Left kidney (tissue), 8 donors: ENCODE measurements at places on chromosomes 11 and 22. TPM values are rescaled to one million over a fixed set of nuclear protein-coding genes. Genes with fewer than 3 reads are reported as not detected.
A peak's percentile ranks its signal among the peaks of the same experiment; 100 is the strongest.

The ZNF214 gene
- polyA plus RNA-seq: 14.0 TPM

DNA sequence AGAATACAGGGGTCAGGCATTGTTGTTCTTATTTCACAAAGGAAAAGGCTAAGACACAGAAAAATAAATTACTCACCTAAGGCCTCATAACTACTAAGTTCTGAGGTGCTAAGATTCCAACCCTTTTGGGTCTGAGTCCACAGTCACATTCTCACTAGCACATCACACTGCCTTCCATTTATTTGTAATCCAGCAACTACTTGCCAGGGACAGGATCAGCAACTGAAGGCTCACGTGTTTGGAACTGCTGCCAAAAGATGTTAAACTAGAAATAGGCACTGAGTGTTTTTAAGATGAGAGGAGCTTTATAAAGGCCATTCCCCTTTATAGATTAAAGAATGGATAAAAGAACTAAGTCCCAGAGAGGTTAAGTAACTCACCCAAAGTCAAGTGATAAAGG is 58.0 kb downstream of the CADM1 start:
- no peak for DNase-seq

DNA sequence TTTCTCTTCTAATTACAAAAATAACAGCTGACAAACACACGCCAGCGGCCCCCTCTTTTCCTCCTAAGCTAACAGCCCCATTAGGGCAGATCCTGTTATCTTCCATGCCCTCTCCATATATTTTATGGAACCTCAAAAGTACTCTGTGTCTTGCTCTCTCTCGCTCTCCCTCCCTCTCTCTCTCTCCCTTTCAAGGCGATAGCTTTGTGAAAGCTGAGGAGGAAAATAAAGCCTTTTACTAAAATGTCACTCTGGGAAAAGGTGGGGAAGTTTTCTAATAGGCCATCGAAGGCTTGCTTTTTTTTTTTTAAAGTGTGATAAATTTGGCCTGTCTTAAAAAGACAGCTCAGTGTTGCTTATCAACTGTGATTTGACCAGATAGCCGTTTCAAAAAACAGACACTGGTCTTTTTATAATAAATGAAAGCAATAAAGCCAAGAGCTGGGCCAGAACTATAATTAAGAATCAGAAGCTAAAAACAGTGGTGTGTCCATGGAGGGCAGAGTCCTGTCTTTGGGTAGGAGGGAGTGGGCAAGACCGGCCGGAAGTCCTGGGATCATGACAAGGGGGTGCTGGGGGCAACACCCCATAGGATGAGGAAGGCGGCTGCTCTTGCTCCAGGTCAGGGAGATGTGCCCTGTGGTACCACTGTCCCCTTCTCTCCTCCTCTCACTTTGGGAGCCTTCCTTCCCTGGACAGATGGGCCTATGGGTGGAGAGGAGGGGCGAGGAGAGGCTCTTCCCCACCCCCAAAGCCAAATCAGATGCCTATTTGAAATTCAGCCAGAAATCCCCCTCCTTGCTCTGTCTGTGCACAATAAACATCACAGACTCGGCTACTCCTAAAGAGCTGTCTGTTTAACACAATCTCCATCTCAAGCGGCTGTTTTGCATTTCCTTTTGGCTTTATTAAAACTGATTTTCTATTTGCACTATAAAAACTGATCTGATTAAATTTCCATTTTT is 267.2 kb downstream of the BUD13 start:
- no peak for DNase-seq

The KCNQ1OT1 gene
- 2.8 TPM for polyA plus RNA-seq

The IGLL5 gene
- not detected for polyA plus RNA-seq

DNA sequence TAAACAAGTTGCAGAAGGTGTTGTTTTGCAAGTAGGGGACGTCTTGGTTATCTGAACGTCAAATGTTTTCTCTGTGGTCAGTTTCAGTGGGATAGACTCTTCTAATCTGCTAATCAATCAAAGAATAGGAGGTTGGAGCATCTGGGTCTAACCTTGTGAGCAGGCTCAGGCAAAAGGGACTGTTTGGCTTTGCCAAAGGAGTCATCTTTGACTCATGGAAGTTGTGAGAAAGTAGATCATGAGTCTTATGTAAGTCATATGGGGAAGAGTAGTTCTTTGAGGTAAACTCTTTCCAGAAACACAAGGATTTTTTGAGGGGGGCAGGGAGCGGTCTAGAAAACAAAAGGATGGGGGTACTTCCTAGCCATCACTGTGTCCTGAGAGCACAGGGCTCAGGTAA is 27.1 kb upstream of the TOP3B start:
- DNase-seq: no peak

The DEUP1 gene
- polyA plus RNA-seq: 1.4 TPM

The DRAP1 gene
- 65.8 TPM for polyA plus RNA-seq

The DRD4 gene
- polyA plus RNA-seq: 1.1 TPM

The SCGB1A1 gene
- not detected for polyA plus RNA-seq

DNA sequence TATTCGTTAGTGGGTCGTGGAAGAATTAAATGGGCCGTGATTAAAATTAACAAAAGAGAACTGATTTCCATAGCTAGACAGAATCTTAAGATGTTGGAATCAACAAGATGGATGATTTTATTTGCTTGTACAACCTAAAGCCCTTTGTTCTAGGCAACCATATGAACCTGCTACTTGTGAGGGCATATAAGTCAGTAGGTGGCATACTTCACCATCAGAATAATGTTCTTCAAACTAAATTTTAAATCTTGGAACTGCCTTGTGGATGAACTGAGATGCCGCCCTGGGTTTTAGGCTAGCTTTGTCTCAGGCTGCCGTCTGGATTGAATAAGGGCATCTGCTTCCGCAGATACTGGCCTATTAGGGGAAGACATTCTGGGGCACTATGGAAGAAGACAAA is 40.9 kb downstream of the CSRP3 start:
- DNase-seq: no peak

DNA sequence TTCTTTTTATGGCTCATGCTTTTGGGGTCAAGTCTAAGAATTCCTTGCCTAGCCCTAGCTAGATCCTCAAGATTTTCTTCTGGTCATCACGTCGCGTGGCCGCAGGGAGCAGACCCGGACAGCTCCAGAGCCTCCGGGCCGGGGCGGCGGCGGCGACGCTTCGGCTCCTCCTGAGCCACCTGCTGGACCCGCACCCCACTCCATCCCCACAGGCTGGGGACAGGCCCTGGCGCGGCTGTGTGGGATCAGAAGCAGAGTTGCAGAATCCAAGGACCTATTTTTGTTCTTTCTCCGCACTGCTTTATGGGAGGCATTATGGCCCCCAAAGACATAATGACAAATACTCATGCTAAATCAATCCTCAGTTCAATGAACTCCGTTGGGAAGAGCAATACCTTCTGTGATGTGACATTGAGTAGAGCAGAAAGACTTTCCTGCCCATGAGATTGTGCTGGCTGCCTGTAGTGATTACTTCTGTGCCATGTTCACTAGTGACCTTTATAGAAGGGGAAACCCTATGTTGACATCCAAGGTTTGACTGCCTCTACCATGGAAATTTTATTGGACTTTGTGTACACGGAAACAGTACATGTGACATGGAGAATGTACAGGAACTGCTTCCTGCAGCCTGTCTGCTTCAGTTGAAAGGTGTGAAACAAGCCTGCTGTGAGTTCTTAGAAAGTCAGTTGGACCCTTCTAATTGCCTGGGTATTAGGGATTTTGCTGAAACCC is 12.4 kb upstream of the SCARF2 start:
- DNase-seq: no peak

The SLC22A25 gene
- not detected for polyA plus RNA-seq

The NXPE1 gene
- polyA plus RNA-seq: 0.10 TPM

DNA sequence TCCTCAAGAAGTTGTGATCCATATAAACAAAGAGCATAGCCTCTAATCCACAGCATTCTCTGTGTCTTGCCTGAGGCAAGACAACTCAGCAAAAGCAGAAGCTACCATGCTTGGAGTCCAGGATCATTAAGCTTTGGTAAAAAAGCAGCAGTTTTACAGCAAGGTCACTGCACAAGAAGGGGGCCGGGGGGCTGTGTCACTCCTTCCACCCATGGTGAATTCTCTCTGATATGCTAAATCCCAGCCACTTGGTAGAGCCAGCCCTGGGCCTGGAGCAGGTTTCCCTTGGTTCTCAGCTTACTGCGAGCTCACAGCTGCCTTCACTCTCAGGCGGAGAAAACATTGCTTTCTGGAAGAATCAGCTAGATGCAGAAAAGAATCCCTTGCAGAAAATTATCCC is 144.7 kb downstream of the TENM4 start:
- DNase-seq: peak; percentile 58

DNA sequence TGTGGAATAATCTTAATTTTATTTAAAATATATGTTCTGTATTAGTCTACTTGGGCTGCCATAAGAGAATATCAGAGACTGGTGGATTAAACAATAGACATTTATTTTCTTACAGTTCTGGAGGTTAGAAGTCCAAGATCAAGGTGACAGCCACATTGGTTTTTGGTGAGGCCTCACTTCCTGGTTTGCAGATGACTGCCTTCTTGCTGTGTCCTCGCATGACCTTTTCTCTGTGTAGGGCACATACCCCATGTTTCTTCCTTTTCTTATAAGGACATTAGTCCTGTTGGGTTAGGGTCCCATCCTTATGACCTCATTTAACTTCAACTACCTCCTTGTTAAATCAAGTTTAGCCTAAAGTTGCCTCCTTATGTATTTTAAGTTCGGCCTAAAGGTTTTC is 202.7 kb upstream of the MPPED2 start:
- no peak for DNase-seq

- peak; percentile 59 for DNase-seq
Observed at GRCh38 chr11:78350091-78350645, 67.5 kb downstream of the GAB2 start.

- DNase-seq: no peak
Observed at GRCh38 chr11:27475622-27476021, 3.0 kb upstream of the LGR4 start.

The OR52I2 gene
- 0.03 TPM for polyA plus RNA-seq

- DNase-seq: no peak
Observed at GRCh38 chr11:129729216-129729615, 86.4 kb upstream of the TMEM45B start.

DNA sequence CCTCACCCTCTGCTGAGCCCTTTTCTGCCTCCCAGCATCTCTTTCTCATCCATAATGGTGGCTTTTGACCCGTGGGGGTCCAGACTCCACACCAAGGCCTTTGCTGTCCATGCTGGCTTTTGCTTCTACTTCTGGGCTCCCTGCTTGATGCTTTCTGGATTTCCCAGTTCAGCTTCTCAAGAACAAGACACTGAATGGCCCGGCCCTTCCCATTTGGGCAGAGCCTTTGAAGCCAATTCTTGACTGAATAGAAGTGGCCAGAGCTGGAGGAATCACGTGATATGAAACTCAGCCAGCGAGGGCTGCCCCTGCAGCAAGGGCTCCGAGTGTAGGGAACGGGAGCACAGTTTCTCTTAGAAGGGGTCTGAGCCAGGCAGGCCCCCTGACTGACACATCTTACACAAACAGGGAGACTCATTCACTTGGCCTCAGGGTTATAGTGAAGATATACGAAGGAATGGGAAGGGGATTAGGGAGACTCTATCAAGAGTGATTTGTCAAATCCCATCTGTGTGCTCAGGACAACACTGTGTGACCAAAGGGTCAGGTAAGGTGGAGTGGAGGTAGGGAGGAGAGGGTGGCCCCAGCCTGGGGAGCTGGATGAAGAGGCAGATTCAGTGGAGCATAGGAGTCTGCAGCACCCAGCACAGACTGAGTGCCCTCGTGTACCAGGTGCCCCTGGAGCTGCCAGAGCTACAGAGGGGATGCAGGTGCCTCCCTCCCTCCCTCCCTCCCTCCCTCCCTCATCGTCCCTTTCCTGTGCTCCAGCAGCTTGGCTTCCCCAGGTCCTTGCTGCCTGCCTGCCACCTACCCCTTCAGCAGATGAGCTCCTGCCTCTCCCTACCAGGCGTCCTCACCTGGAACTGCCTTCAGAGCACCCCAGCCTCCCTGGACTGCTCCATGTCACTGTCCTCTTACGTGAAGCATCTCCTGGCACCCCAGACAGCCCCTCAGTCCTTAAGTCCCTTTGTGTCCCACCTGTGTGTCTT is 106.0 kb downstream of the TRIM29 start:
- DNase-seq: no peak

The PARVB gene
- 17.9 TPM for polyA plus RNA-seq

- DNase-seq: no peak
Observed at GRCh38 chr22:38724926-38725571, 19.3 kb downstream of the GTPBP1 start.

The OR52E8 gene
- polyA plus RNA-seq: not detected

- DNase-seq: no peak
Observed at GRCh38 chr11:131690776-131691175, 320.4 kb downstream of the NTM start.

DNA sequence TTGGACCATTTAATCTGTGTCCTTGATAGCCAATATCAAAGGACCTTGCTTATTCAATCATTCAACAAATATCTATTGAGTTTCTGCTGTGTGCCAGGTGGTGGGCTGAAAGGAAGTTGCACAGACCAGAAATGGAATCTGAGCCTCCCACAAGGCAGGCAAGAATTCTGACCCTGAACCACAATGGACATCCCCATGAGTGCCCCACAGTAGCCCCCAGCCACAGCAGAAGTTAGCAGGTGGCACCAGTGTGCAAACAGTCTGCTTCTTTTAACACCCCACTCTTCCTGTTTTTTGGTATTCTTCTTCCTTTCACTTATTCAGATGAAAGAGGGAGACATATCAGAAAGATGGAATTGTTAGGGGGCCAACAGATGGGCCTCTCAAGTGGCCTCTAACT is 12.2 kb upstream of the SERPING1 start:
- no peak for DNase-seq

- no peak for DNase-seq
Observed at GRCh38 chr11:60310407-60310998, 16.6 kb upstream of the MS4A6E start.

DNA sequence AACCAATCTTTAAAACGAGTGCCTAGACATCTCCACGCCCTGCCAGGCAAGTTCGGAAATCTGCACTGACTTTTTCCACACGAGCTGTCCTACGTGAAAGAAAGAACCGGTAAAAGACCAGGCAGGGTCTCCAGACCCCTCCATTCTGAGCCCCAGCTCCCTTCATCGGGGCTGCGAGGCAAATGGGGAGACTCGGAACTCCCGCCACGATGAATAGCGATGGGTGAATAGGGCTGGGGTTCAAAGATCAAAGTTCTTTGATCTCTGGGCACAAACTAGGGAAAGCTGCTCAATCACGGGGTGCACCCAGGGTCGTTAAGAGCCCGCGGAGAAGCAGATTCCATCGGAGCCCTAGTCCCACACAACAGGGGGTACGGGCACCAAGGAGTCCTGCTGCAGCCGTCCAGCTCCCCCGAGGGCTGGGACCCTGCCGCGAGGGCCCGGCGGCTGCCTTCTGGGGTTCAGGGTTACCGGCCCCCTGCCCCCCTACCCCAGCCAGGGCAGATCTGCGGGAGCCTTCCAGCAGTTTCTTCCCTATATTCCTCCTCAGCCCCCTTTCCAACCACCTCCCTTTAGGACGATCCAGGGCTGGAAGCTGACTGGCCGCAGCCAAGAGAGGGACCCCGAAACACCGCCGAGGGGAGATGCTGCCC is 1.1 kb downstream of the LRP4 start:
- DNase-seq: no peak

The YAP1 gene
- polyA plus RNA-seq: 221 TPM

The OLFML1 gene
- 33.1 TPM for polyA plus RNA-seq
